ENCODE measurements at places on chromosomes 6 and 20.

DNA sequence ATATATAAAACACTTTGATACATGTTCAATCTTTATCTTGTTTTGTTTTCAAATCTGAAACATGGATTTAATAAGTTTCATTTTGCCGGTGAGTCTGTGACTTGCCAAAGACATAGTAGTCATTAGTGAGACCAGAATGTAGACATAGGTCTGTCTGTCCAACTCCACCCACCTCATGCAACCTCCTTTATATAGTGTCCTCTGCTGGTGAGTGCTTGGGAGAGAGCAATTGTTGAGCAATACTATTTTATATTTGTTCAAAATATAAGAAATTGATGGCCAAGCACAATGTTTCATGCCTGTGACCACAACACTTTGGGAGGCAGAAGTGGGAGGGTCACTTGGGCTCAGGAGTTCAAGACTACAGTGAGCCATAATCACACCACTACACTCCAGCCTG lies 10.8 kb upstream of the LY86 start:
- DNase-seq, result no peak

DNA sequence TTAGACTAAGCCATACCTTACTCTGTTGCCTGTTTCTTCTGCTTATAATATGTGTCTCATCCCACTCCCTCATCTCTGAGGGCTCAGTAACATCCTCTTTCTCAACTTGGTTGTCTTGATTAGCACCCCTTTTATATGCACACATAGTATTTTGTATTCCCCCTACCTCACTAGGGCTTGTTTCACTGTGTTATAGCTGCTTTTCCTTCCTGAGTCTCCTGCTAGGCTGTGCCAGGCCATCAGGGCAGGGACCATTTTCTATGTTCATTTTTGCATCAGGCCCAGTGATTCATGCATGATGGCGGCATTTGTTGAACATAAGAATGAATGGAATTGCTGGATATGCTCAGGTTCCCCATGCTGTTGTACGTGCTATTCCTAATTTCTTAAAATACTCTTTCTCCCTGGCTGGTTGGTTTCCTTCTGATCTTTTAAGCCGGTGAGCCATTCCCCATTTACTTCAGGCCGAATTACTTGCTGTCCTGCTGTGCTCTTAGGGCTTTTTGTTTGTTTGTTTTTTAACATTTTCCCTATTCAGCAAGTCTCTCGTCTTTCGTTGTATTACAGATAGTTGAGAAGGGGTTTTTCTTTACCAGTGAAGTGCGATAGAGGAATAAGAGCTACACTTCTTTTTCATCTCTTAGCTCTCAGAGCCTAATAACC lies 183.2 kb downstream of the CARMIL1 start:
- DNase-seq, result no peak

DNA sequence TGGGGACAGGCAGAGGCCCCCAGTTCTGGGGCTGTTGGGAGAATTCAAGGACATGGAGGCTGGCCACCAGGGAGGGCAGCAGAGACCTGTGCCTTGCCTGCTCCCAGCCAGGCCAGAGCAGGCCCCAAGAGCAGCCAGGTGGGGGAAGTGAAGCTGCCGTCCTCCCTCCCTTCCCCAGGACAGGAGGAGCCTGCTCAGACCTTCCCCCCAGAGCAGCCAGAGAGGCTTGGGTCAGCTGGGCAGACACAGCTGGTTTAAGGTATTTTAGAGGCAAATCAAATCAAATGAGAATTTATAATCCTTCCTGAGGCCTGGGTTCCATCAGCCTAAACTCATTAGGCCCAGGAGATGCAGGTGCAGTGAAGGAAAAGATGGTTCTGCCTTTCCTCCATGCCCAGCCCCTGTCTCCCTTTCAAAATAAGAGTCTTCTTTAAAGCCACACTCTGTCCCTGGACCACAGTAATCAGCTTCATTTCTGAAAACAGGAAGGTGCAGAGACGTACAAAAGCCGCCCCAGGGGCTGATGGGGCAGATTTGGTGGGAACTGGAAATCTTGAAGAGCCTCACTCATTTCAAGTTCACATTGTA lies 21.7 kb downstream of the BMP7 start:
- no peak for DNase-seq

- DNase-seq, result no peak
Observed at GRCh38 chr6:43616725-43617472, 12.2 kb downstream of the GTPBP2 start.

DNA sequence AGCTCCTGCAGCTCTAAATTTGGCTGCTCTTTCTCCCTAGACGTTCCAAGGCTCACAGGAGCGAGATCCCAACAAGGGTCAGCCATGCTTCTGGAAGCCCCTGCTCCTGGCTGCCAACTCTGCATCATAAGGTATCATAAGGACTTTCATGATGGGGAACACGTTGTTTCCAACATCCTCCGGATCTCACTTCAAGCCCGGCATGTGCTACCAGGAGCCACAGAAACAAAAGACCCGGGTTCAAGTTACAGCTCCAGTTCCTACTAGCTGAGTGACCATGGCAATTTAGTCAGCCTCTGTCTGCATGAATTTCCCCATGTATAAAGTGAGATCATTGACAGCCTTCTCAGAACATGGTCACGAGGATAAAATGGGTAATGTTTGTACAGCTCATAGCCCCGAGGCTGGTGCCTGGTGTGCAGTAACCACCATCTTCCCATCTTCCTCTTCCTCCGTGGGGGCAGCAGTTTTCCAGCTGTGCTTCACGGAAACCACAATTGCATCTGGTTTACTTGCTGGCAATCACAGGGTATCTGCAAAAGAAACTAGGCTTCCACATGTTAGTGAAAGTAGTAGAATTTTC lies 209.0 kb upstream of the ECI2 start:
- no peak for DNase-seq

- no peak for DNase-seq
Observed at GRCh38 chr6:7219310-7219709, 93.7 kb downstream of the SSR1 start.

DNA sequence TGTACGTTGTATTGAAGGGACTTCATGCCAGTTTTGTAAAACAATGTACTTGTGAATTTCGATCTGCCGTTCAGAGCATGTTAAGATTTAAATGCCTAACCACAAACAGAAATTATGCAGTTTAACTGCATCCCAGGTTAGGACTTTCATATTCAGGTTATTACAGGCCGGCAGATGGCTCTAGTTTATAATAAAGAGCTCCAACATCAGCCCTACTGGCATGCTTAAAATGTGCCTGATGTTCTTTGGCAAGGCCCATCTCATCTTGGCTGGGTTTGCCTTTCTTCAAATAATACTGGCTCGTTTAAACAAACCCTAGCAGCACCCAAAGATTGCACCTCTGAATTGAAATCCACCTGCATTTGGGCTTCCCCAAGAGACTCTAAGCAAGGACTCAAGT lies 169.3 kb upstream of the RIN2 start:
- DNase-seq, result no peak

DNA sequence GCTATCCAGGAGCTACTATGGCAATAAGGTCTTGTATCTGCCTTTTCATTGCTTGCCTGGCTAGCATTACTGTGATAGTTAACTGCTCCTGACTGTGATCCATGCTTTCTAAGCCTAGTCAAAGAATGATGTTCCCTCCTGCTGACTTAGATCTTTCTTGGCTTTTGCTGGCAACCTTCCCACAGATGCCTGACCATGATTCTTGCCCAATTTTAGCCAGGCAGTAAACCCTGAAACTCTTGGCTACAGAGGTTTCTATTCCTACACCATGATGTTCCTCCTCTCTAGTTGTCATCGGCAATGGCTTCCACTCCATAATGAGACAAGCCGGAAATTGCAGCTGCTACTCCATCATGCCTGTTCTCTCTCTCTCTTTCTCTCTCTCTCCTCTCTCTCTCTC lies 238.1 kb downstream of the HAO1 start:
- DNase-seq, result no peak

- no peak for DNase-seq
Observed at GRCh38 chr6:124066946-124067552, 263.4 kb downstream of the NKAIN2 start.

- no peak for DNase-seq
Observed at GRCh38 chr6:169420912-169421543, 167.4 kb upstream of the THBS2 start.

DNA sequence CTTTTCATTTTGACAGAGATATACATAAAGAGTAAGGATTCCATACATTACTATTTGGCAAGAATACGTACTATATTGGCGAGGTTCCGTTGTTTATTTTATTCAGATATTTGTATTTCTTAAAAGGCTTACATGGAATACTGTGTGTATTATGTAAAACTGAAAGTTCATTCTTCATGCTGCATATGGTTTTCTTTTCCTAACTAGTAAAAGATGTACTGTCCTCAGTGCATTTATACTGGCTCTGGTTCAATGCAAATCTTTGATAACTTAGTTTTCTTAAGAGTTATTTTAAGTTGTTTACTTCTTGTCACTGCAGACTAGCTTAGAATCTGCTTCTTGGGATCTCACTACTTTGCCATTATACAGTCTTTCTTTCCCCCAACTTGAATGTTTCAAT lies 42.0 kb downstream of the ADGRB3 start:
- DNase-seq, result no peak

GRCh38 chr6:158938811-158939254 lies 61.2 kb downstream of the RSPH3 start:
- peak; percentile 82 for DNase-seq

- peak; percentile 17 for DNase-seq
Observed at GRCh38 chr6:25499615-25500235, 152.3 kb upstream of the SCGN start.

GRCh38 chr6:128515550-128516513 lies 4.6 kb downstream of the PTPRK start:
- no peak for DNase-seq

- DNase-seq, result no peak
Observed at GRCh38 chr6:7914991-7915789, 4.6 kb upstream of the TXNDC5 start.

DNA sequence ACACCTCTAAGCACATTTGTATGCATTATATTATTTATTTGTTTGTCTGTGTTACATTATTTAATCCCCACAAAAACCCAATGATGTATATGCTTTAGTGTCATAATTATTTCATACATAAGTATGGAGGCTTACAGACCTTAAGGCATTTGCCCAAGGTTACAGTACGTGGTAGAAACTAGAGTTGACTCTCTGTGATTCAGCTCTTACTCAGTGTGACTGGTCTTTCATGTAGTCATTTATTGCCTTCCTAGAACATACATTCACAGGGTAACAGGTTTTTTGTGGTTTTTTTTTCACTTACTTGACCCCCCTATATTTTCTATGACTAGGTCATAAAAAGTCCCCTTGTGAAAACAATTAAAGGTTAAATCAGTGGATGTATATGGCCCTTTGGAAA lies 566.8 kb downstream of the TFAP2A start:
- no peak for DNase-seq

DNA sequence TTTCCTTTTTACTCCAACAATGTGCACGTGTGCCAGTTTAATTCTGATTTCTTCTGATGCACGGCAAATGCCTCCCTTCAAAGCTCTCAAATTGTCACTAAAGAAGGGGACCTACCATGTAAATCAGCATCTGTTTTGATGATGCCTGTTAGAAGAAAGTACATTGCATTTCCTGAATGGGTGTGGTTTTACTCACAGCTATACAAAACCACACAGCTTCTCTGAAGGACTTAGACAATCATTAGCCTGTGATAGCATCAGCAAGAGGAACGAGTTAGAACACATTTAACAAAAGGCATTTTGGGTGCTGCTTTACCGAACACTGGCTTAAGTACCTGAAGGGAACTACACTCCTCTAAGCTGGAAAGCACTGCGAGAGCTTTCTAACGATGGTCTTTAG lies 109.4 kb downstream of the ATXN1 start:
- DNase-seq, result no peak

DNA sequence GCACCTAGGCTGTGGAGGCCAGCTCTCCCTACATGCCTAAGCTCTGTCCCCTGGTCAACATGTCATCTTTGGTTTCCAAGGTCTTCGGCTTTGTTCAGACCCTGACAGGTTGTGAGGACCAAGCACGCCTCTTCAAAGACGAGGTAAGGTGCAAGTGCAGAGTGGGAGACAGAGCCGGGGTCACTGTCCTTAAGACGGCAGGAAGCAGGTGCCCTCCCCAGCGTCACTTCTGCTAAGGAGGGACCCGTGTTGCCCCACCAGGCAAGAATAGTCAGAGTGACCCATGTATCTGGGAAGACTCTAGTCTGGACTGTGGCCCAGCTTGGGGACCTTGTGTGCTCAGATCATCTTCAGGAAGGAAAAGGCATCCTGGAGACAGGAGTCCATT lies 18.2 kb upstream of the SGK2 start:
- no peak for DNase-seq

DNA sequence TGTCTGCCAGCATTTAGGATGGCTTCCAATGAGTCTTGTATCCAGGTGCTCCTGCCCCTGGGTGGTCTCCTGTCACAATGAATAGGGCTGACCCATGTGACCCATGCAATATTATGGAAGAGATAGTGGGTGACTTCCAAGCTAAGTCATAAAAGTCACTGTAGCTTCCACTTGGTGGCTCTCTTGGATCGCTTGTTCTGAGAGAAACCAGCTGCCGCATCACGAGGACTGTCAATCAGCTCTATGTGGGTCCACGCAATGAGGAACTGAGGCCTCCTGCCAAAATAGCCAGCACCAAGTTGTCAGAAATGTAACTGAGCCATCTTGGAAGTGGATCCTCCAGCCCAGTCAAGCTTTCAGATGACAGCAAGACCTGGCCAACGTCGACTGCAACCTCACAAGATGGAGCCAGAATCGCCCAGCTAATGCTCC lies 14.9 kb upstream of the MATN4 start:
- peak; percentile 70 for DNase-seq

- no peak for DNase-seq
Observed at GRCh38 chr6:111231090-111231459, 143.8 kb downstream of the SLC16A10 start.

All from Calu3 (cell line).